ENCODE measurements at places on chromosomes 1 and 21.

DNA sequence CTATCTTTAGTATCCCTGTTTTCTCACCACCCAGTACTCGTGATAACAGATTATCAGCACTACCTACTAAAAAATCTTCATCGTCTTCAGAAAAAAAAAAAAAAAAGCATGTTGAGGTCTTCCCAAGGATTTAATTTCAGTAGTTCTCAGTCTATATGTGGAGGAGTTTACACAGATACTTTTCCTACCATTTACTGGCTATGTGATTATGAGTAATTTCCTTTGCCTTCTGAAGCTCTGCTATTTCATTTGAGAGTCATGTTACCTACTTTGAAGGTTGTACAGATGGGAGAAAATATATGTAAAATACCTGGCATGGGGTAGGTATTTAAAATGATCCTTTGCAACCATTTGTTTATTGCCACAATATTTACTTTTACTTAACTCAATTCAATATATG lies 399.7 kb downstream of the NEGR1 start:
- no peak for DNase-seq

GRCh38 chr1:100494393-100495084 lies 43.4 kb upstream of the GPR88 start:
- DNase-seq = no peak

DNA sequence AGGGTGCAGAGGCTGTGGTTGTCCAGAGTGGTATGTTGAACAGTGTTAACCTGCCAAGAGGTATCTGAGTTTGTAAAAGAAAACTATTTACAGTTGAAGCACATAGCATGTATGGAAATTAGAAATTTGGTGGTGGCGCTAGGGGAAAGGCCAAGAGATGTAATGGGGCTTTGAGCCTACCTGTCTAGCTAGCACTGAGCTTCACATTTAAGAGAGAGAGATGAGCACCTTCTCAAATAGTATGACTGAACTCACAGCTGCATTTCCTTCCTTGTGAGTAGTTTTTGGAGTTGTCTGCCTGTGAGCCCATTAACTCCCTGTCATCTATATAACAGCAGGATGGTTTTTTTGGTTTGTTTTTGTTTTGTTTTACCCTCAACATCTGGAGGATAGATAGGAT lies 4.0 kb downstream of the CLIC4 start:
- DNase-seq = no peak

- no peak for DNase-seq
Measured at GRCh38 chr1:201766131-201766866, 62.7 kb upstream of the IPO9 start.

DNA sequence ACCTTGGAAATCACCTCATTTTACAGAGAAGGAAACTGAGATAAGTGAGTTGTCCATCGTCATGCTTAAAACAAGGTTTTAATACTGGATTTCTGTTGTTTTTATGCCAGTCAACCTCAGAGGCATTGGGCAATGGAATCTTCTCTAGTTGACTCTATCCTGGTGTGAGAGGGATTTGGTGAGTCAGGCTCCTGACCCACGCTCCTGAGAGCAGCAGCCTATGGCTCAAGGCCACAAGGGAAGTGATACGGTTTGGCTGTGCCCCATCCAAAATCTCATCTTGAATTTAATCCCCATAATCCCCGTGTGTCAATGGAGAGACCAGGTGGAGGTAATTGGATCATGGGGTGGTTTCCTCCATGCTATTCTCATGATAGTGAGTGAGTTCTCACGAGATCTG lies 90.1 kb downstream of the TLR5 start:
- no peak for DNase-seq

GRCh38 chr1:70930062-70930461 lies 117.6 kb downstream of the PTGER3 start:
- no peak for DNase-seq

DNA sequence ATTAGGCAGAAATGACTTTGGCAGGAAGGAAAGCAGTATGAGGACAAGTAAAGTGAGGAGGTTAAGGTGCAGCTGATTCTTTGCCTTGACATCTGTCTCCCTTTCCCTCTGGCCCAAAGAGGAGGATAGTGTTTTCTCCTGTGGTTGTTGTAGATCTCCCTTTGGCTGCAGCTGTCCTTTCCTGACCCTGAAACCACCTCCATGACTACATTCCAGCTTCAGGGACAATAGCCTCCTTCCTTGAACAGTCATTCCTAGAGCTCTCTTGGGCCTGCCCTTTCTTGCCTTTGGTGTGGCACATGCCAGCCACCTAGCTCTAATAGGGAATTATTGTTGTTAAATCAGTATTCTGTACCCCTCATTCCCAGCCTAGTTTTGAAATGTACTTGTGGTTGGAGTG lies 6.2 kb downstream of the ZMYM1 start:
- DNase-seq = no peak

DNA sequence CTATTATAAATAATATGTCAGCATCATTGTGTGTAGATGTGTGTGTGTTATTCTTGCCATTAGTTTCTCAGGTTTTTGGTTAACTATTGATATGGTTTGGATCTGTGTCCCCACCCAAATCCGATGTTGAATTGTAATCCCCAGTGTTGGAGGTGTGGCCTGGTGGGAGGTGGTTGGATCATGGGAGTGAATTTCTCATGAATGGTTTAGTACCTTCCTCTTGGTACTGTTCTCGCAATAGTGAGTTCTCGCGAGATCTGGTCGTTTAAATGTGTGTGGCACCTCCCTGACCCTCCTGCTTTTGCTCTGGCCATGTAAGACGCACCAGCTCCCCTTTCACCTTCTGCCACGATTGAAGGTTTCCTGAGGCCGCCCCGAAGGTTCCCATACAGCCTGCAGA lies 9.6 kb upstream of the POFUT2 start:
- no peak for DNase-seq

DNA sequence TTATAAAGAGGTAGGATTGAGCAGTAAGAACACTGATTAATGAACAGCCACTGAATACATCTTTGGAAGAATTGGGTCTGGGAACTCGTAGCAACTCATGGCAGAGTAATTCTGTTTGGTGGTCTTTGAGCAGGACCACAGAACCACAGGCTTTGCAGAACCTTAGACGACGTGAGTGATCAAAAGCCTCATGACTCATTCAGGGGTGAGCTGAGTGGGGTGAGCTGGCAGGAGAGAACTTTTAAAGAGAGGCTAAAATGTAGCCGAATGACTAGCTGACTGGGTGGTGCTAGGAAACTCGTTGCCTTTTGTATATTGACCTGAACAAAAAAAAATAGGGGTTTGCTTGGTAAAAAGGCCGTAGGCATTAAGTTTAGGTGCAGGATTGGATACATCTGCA lies 313.8 kb downstream of the TGFB2 start:
- no peak for DNase-seq

- DNase-seq = no peak
Measured at GRCh38 chr21:42200906-42201614, 17.9 kb upstream of the ABCG1 start.

- no peak for DNase-seq
Measured at GRCh38 chr1:151956957-151957497, 36.6 kb downstream of the S100A10 start.

GRCh38 chr1:19310720-19311502 lies 1.0 kb downstream of the AKR7A2 start:
- no peak for DNase-seq

DNA sequence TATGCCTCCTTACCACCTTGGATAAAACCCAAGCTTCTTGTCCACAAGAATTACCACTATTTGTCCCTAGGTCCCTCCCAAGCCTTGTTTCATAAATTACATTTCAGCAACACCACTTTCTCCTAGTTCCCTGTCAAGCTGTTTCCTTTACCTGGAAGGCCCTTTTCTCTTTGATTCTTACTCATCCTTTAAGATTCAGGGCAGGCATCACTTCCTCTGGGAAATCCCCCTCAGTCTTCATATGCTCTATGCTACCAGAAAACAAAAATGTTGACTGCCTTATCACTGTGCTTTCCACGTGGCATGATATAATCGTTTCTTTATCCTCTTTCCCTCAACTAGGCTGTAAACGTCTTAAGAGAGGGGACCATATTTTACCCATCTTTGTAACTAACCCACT lies 102.7 kb downstream of the LYST start:
- no peak for DNase-seq

DNA sequence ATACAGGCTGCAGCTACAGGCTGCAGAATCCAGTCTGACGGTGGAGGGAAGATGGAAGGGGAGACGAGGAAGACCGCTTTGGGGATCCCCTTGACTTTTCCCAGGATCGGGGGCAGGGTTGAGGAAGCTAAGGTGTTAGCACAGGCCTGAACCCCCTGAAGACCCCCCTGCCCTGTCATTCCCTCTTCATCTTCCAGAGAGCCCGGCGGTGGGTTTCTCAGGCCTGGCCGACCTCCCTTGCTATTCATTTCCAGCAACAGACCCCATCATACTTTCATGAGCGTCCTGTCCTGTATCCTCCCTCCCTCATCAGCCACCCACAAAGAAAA lies 112.0 kb downstream of the PGBD5 start:
- no peak for DNase-seq

- no peak for DNase-seq
Measured at GRCh38 chr1:36883315-36883949, 150.9 kb downstream of the GRIK3 start.

GRCh38 chr1:44032170-44032790 lies 1.0 kb upstream of the SLC6A9 start:
- DNase-seq = no peak

DNA sequence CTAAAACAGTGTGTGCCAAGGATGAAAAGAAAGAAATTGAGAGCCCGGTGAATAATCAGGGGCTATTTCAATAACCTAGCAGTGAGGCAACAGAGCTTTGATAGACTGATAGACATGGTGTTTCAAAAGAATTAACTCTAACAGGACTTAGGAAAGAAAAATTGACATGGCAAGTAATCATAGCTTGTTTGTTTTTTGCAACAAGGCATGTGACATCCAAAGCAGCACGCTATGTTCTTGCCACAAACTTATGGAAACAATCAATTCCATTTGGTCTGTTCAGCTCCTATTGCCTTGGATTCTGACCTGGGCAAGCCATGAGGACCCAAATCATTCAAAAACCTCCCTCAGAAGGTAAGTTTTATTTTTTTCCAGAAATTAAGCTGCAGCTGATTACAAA lies 608.5 kb downstream of the SMYD3 start:
- no peak for DNase-seq
